ENCODE measurements at places on chromosomes 6 and 20.

DNA sequence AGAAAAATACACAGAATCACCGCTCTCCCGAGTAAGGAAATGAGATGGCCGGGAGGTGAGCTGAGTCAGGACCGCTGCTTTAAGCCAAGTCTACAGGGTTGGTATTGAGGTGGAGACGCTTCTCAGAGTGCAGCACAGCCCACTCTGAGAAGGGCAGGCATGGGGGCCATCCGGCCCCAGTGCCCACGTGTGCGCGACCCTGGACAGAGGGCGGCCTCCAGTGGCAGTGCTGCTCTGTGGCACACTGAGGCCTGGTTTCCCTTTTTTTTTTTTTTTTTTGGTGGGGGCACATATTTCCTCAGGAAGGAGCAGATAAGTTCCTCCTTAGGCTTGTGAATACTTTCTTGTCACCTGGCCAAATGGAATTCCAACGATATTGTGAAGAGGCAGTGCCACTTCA, 88.8 kb downstream of the FOXC1 start:
- DNase-seq: no peak

- DNase-seq: no peak
Observed at GRCh38 chr6:105940990-105941389, 145.1 kb upstream of the PRDM1 start.

DNA sequence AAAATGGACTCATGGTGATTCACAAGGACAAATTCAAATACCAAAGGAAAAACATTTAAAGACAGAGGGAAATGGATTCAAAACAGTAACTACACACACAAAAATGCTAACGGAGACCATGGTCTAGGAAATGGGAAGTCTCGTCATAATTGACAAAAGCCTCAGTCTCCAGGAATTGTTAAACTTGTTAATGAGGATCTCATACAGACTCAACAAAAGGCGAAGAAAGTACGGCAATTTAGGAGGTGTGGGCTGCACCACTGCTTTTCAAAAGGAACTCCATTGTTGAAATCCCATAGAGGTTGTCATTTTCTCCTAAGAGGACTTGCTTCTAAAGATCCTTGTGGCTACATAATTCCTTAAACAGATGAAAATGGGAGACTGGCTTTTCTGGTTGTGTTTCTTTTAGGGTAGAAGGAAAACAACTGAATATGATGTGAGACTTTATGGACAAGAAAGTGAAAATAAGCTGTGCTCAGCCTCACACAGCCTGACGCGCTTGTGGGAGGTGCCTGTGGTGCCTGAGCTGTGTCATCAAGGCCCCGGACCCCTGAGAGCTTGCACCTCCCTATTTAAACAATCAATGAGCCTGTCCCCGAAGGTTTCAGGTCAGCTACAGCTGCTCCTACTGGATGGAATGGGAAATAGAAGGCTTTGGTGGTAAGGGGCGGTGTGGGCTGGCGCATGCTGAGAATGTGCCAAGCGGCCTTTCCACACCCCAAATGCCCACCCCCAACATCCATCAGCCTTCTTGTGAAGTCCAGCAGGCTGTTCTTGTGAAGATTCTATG, 2.5 kb upstream of the CLDN20 start:
- DNase-seq: no peak

DNA sequence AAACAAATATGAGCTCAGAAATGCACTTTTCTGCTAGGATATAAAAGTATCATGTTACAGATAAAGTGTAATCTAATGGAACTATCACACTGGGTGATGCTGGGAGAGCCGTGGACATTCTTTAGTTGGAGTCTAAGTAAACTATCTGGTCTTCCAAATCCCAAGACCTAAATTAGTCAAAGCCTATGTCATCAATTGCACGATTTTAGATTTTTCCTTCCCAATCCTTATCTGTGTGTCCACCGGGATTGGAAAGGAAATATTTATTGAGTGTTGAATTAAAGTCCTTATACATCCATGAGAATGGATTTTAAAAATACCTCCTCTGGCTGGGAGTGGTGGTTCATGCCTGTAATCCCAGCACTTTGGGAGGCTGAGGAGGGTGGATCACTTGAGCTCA, 19.6 kb upstream of the MRAP2 start:
- DNase-seq: no peak

DNA sequence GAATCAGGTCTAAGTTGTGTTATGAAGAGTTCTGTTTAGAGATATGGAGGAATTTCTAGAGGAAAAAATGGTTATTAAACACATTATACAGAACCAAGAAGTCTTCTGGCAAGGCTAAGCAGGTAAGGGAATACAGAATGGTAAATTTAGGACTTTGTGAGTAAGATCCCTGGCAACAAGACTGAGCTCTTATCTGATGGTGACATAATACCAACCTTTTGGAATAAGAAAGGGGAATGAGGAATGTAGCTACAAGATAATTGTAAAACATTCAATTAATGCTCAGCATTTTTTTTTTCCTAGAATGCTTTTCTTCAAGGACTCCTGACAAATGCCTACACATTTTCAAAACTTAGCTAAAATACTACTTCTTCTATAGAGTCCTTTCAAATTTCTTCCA, 51.8 kb downstream of the CYB5R4 start:
- no peak for DNase-seq

GRCh38 chr20:46240065-46240464, 68.2 kb downstream of the CDH22 start:
- DNase-seq: no peak

DNA sequence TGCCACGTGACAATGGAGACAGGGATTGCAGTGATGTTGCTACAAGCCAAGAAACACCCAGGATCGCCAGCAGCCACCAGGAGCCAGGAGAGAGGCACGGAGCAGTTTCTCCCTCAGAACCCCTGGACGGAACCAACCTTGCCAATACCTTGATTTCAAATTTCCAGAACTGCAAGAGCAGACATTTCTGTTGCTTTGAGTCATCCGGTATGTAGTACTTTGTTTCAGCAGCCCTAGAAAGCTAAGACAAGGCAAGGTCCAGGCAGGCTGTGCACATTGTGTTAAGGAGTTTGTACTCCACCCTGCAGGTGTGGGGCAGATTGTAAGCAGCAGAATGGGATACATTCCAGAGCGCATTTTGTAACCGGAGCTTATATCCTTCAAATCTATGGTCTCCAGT, 48.3 kb downstream of the TRERF1 start:
- no peak for DNase-seq

DNA sequence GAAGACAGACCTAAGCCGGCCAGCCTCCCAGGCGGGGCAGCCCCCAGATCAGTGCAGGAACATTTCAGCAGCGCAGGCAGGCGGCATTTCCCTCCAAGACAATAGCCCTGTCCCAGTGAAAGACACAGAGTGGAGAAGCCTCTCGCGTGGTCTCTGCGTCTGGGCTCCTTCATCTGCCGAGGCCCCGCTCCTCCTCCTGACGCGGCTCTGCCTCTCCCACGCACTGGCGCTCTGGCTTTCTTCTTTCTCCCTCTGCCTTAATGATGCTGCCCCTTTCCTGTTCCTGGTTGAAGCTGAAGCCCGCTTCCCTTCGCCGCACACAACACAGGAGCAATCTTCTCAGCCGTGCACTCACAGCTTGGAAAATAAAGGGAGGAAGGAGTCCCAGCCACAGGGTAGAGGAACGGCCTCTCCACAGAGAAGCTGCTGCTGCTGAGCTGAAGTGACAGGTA, 347.5 kb downstream of the CDH4 start:
- DNase-seq: no peak

Measured in HuH-7.5 (cell line).